C1 segment of cervical spinal cord (tissue), 14 donors: ENCODE measurements at places on chromosomes 3 and 15.

DNA sequence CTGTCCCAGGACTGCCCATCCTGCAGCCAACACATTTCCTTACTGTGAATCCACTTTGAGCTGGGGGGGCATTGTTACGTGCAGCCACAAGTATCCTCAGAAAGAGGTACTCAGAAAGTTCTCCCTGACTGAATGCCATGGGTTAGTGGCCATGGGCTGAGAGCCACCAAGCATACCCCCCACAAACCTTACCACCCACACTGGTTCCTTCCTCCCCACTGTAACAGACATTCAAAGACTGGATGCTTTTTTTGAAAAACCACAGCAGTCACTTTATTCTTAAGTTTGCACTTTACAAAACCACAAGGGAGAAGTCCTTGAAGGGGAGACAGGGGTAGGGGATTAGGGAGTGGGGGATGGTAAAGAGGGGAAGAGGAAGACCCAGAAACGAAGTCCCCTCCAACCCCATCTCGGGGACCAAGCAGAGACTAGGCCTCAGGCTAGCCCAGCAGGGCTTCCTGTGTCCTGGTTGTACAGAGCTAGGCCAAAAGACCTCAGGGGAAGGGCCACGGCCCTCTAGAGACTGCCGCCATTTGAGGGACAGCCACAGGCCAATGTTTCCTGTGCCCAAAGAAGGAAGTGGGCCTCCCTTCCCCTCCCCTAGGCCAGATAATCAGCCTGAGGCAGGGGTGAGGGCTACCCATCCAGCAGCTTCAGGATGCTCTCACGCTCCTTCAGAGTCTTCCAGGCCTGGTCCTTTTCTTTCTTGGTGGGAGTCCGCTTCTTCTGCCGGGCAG, 10.1 kb upstream of the CAMK1 start:
- no peak for DNase-seq

- no peak for DNase-seq
These were observed 73.8 kb upstream of the HRH1 start for GRCh38 chr3:11080492-11080891.

- DNase-seq = no peak
These were observed 76.3 kb upstream of the LIPC start for GRCh38 chr15:58355382-58355971.

DNA sequence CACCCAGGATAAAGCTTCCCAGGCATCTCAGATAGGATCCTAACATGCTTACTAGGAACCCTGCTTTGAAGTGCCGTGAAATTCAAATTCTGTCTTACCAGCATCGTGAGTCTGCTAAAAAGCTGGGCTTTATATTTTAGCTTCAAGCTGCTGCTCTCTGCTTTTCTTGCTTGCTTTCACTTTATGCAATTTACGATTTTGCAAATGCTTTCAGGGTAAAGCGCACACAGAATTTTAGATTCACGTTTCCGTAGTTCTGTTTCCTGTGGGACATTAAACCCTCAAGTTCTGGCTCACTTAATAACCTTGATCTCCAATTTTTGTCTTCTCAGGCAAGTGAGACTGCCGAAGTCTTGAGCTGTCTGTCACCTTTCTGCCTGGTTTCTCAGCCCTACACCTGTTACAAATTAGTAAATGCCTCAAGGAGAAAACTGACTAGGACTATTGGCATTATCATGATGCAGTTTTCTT, 170.5 kb upstream of the TGFBR2 start:
- DNase-seq = no peak

DNA sequence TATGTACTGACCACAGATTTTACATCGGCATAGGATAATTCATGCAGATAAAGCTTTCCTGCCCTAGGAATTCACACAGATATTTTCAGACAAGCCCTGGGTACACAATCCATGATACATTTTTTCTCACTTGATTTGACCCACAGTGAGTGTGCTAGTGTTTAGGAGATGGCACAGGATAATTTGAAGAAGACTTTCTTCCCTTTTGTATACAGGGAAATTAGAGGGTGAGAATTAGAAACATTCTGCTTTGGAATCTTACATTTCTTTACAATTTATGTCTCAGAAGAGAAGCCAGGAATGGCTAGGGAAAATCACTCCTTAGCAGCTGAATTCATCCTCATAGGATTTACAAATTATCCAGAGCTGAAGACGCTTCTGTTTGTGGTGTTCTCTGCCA, at the start of gene OR5K4:
Gene OR5K4 (plus strand): TSS at position 301 of the 400 bp plus-strand sequence. CDS start 0 bp downstream, at position 301.
- DNase-seq = no peak

GRCh38 chr15:92810418-92811138, 89.5 kb upstream of the CHD2 start:
- DNase-seq = peak; percentile 32

DNA sequence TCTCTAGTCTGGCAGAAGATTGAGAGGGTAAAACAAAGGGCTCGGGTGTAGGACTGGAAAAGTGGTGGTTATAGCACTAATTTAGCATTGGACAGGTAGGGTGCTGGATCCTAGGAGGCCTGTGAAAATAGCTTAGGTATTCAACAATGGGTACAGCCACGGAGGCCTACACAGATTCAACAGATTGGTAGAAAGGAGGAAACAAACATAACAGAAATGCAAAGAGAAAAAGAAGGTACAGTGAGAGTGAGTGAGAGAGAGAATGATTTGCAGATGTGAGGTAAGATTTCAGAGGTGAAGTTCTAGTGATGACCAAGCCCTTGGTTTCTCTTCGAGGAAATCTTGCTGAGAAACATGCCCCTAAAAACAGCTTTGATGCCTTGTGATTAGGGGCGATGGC, 37.9 kb downstream of the ADIPOQ start:
- DNase-seq = no peak

DNA sequence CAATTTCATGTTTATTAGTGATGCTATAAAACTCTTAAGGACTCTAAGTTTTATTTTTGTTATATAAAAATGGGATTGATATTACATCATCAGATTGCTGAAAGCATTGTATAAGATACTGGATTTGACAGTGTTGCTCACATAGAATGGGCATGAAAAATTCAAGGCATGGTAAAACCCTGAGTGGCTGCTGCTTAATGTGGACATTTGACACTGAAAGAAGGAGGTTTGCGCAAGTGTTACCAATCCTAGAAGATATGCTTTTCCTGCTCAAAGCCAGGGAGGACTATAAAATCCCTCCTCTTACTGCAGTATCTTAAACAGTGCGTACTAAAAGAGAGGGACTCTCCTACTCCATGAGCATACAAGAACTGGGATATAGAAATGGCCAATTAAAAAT, 65.8 kb upstream of the PTX3 start:
- DNase-seq = no peak

DNA sequence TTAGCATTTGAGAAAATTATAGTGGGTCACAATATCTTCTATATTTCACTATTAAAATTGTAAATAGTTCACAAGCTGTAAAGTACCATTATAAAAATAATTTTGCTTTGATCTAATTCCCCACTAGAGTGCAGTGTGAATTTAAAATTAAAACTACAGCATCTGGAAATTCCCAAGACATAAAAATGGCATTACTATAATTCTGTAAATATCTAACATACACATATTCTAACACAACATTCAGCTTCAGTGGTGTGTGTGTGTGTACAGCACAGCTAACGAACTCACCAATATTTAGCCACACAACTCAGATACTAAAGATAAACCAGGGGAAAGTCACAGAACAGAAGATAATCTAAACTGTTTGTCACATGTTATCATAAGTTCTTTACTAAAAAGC, 424.9 kb upstream of the ZNF385D start:
- DNase-seq = no peak

DNA sequence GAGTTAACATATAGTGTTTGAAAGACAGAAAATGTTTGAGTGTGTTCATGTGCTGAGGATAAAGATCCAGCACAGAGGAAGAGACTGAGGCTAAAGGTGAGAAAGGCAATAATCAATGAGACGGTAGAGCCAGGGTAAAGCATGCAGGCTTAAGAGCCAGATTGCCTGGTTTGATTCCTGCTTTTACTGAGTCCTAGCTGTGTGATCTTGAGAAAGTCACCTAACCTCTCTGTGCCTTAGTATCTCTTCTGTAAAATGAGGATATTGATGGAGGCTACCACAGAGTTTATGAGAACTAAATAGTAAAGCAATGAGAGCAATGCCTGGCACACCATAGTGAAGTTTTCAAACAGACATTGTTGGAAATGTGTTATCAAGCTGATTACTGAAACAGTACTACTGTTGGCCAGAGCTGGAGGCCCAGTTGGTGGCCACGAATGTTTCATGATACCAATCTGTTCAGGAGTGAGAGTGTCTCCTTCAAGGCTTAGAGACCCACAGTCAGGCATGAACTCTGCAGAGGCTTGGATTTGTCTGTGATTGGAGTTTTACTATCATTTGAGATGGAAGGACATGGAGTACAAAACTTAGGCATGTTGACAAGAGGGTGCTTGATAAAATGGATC, 26.8 kb downstream of the IL16 start:
- no peak for DNase-seq
